ENCODE measurements at places on chromosomes 4 and X.

- DNase-seq: no peak
Measured at GRCh38 chrX:148380107-148380506, 120.3 kb upstream of the AFF2 start.

GRCh38 chr4:102317459-102317858 lies 27.8 kb downstream of the SLC39A8 start:
- DNase-seq: no peak

GRCh38 chr4:14812101-14812500 lies 190.2 kb upstream of the CPEB2 start:
- no peak for DNase-seq

DNA sequence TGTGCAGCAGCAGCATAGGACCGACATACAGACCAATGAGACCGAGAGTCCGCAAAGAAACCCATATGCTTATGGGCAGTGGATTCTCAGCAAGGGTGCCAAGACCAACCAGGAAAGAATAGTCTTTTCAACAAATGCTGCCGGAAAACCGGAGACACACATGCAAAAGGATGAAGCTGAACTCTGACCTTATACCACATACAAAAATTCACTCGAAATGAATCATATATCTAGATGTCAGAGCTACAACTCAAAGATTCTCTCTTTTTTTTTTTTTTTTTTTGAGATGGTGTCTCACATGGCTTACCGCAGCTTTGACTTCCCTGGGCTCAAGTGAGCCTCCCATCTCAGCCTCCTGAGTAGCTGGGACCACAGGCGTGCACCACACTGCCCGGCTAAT lies 16.0 kb upstream of the MXD4 start:
- DNase-seq: no peak

GRCh38 chr4:78512357-78512920 lies 39.1 kb upstream of the ANXA3 start:
- peak; percentile 24 for DNase-seq

- peak; percentile 4 for DNase-seq
Measured at GRCh38 chr4:112589206-112589605, 47.5 kb downstream of the ZGRF1 start.

DNA sequence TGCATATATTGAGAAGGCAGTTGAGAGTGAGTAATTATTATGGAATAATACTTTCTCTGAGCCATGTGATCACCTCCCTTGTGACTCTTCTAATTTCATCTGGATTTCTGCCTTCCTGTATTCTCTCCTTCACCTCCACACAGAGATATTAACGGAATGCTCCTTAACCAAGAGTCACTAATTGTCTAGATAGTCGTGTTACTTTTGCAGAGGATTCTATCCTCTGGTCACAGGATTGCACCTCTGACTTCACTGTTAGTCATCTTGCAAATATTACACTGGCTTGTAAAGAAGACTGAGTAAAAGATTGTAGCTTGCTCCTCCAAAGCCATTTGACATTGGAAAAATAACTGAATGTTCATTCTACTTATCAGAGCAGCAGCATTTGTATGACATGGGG lies 160.9 kb downstream of the SH2D1A start:
- DNase-seq: peak; percentile 1

- no peak for DNase-seq
Measured at GRCh38 chr4:81180916-81181315, 34.1 kb downstream of the PRKG2 start.

GRCh38 chr4:55216863-55217635 lies 91.7 kb upstream of the KDR start:
- DNase-seq: peak; percentile 24

DNA sequence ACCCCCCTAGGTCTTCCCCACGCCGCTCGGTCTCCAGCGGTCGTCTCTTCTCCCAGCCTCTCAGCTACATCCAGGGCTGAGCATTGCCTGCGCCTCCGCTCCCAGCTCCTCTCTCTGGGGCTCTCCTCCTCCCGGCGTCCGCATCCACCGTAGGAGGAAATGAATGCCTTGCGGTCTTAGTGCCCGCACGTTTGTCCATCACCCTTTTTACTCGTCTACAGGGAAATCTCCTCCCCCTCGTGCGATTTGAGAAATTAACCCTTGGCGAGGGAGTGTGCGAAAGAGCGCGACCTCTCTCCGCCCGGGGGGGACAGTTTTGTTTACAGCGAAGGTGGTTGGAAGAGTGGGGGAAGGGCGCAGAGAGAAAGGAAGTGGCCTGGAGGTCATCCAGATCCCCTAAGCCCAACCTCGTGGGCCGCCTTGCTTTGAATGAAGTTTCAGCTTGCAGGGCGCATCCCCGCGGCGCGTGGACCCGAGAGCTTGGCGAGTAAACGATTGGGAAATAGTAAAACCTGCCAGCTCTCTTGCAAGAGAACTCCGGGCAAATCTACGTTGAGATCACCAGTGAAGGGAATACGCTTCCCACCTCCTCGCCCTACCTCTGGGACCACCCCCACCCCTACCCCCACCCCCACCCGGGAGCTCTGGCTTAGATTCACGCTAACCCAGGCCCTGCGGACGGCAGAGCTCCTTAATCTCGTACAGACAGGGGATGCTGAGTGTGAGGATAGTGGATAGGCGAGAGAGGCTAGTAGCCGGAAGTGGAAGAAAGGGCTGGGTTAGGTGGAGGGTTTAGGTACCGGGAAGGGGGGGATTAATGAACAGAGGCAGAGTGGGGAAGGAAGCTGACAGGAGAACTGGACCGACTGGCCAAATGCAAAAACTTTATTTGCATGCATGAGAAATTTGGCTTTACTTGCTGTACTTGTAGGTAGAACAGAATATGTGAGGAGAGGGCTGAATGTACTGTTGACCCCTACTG lies at the start of gene ELOVL6:
TSS of gene ELOVL6 (minus strand) at position 181 of the 982 bp plus-strand sequence. CDS start 280 bp downstream, outside the sequence.
- peak; percentile 86 for DNase-seq

DNA sequence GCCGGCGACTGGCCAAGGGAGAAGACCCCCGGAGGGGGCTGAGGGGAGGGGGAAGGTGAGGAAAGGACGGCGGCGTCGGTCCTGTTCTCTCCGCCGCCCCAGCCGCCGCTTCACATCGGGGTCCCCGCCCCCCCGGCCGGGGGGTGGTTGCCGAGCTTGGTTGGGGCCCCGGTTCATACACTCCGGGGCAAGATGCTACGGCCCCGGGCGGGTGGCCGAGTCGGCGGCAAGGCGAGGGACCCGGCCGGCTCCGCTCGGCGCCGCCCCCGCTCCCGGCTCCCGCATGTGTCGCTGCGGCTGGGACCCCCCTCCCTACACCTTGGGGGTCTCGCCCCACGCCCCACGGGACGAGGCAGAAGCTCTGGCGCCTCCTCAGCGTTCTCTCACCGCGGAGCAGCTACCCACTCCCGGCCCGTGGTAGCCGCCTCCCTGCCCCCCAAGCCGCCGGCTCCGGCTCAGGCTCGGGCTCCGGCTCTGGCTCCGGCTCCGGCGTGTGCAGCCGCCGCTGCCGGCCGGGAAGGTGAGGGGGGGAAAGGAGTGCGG lies 461 bp downstream of the FBXW7 start:
- DNase-seq: no peak

DNA sequence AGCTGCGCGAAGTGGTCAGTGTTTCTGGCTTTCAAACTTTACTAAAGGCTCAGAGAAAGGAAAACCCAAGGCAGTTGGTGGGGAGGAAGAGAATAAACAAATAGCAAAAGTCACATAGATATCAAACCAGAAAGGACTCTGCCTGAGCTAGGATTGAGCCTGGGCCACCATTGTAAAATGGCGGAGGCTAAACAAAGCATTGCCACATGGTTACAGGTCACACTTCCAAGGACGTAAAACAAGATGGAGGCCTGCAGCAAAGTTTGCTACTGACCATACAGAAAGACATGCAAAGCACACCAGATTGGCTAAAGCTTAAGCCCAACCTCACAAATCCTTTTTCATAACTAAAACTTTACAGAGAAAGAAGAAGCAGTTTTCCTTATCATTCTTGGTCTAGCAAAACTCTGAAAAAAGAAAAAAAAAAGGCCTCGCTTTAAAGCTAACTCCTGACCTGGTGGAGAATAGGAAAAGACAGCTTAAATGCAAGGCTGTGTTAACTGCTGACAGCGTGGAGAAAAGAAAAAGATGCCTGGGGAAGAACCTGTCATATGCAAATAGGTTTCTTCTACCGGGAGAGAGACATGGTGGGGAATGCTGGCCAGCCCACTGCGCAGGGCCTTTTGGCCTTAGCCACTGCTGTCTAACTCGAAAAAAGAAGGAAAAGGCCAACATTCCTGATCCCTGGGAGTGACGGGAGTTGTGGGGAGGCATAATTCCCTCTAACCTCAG lies 81.8 kb upstream of the SMARCA5 start:
- no peak for DNase-seq

- no peak for DNase-seq
Measured at GRCh38 chr4:1927675-1928074, 56.5 kb downstream of the NSD2 start.

DNA sequence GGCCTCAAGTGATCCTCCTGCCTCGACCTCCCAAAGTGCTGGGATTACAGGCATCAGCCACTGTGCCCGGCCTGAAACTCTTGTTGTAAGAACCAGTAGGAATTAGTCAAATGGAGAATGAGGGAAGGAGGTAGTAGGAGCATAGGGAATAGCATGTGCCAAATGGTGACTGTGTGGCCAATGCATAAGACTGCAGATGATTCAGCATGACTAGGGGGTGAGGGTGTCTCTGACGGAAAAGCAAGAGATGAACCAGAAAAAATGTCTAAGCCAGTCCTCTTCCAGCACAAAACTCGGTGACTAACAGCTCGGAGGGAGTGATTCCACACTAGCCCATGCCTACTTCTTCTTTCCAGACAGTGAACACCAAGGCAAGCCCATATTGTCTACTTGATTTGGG lies 58.2 kb upstream of the DUSP21 start:
- peak; percentile 36 for DNase-seq

DNA sequence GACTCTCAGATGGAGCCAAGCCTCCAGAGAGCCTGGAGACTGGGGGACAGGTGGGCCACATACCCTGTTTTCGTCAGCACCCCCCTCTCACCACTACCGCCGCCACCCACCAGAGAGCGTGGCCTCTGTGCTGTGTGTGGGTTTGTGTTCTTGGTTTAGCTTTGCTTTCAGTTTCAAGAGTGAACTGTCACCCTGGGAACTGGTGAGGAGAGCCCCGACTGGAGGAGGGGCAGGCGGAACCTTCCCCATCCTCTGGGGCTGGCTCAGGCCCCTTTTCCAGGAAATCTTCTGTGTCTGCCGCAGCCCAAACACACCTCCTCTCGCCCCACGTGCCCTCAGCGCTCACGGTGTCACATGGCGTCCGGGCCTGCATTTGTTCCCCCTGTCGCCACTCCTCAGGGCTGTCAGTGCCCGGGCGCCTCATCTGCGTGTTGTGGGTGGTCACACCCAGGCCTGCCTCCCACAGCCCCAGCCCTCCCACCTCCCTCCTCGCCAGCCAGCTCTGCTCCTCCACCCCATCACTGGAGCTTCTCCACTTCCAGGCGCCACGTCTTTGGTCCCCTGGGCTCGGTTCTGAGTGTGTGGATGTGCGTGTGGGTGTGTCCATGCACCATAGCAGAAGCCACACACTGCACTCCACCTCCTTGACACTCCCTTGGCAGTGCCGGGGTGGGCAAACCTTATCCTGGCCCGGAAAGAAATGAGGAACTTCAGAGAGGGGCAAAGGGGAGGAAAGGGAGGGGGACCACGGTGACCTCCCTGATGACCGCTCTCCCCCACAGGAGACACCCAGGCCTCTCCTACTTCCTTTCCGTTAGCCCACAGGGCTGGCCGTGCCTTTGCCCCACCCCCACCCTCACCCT lies 27.8 kb downstream of the ELF4 start:
- DNase-seq: no peak

DNA sequence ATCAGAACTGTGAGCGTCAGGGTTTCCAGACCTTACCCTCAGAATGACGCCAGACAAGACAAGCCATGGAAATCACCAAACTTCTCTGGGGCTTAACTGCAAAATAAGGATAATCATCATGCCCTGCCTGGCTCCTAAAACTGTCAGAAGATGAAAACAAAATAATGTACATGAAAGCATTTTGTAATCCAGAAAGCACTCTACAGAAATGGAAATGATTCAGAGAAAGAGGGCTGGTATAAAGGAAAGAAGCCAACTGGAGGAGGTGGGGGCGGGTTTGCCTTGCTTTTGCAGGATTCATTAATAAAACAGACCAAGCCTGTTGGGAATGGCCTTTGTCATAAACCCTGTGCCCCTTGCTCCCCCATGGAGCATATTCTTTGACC lies 47.3 kb downstream of the SEPSECS start:
- DNase-seq: no peak

DNA sequence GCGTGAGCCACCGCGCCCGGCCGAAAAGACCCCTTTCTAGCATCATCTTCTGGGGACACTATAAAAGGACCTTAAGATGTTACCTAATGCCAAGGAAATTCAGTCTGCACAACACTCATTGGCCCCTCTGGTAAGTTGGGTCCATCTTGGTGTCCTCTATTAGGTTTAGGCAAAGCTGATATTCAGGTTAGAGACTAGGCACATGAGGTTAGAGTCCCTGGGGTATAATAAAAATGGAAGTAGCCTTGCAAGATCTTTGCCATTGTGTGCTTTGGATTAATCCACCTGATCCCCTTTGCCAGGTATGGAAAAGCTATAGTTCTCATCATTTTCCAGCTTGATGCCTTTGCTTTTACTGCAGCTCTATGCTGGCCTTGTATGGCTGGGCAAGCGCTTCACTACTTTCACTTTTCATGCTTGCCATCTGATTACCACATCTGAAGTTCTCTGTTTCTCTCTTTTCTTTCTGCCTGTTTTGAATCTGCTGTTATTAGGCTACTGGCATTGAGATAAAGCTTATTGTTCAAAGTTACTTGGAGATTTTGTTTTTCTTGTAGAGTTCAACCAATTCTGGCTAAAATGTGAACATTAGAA lies 5.4 kb upstream of the ADH4 start:
- DNase-seq: no peak

GRCh38 chrX:10090319-10090718 lies 66.5 kb upstream of the CLCN4 start:
- DNase-seq: no peak

- peak; percentile 38 for DNase-seq
Measured at GRCh38 chrX:2627272-2627867, 63.7 kb upstream of the CD99 start.

GRCh38 chr4:187993827-187994226 lies 1.7 kb upstream of the ZFP42 start:
- DNase-seq: no peak

DNA sequence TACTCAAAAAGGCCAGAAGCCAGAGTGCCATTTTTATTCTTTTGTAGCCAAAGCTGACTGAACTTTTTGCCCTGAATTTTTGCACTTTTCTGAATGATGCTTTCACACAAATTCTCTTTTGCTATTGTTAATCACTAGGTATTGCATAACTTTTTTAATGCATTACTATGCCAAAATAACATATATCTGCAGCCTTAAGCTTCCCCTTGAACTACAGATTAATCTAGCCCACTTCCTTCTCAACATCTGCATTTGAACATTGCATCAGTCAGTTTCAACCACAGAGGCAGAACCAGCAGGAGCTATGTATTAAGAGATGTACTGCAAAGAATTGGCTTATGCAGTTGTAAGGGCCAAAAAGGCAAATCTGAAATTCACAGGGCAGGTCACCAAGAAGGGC lies 197.6 kb upstream of the GYPA start:
- no peak for DNase-seq

DNA sequence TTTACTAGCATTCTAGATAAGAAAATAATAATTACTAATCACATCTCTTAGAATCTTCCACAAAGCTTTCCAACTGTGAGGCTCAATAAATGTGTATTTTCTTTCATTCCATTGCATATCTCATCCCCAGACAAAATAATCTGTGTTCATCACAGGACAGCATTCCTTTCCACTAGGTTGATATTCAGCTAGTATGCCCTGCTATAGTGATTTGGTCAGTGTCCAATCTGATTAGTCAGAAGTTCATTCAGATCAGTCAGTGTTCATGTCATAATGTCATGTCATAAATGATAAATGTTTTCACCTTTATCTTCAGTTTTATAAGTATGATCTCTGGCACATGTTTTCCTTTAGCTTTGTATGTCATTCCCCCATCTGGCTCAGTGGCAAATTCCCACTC lies 611.4 kb downstream of the KCTD8 start:
- peak; percentile 35 for DNase-seq
